CD4-positive, alpha-beta T cell (primary cell): ENCODE measurements at places on chromosomes 11 and 22.

DNA sequence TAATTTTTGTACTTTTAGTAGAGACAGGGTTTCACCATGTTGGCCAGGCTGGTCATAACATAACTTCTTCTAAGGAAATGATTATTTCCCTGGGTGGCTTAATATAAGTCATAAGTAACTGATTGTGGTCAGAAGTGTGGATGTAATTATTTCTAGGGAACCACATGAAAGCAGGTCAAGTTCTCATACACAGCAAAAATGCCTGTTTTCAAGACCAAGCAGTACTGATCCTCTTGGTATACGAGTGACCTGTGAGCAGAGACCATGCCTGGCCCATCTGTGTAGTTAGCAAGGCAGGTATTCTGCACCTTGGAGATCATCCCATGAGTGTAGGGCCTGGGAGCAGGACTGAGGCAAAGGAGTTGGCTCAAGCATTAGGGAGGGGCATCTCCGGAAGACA is 32.5 kb upstream of the NUCB2 start:
- DNase-seq: no peak

DNA sequence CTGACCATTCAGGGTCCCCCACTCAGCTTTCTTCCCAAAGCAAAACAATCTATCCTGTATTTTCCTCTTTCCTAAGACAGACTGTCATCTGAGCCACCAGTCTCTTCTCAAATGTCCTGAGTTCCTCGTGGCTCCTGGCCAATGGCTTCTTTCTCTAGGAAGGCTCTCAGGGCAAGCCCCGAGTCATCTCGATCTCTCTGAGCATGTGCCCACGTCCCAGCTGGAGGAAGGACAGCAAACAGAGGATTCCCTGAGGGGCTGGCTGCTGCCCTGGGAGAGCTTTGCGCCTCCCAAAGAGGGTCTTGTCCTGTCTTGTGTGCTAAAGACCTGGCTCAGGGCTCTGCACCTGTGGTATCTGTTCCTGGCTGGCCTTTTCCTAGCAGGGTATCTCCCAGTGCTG is 8.3 kb downstream of the SLC37A2 start:
- DNase-seq: no peak

GRCh38 chr11:1696608-1697570 is at the start of gene KRTAP5-6:
Gene KRTAP5-6 (plus strand): TSS chr11:1697195. CDS start chr11:1697246, 51 bp downstream.
- no peak for DNase-seq

- DNase-seq: no peak
Observed at GRCh38 chr22:39209756-39210155, 35.0 kb downstream of the PDGFB start.

GRCh38 chr11:121417055-121417551 is 35.0 kb upstream of the SORL1 start:
- peak; percentile 16 for DNase-seq

DNA sequence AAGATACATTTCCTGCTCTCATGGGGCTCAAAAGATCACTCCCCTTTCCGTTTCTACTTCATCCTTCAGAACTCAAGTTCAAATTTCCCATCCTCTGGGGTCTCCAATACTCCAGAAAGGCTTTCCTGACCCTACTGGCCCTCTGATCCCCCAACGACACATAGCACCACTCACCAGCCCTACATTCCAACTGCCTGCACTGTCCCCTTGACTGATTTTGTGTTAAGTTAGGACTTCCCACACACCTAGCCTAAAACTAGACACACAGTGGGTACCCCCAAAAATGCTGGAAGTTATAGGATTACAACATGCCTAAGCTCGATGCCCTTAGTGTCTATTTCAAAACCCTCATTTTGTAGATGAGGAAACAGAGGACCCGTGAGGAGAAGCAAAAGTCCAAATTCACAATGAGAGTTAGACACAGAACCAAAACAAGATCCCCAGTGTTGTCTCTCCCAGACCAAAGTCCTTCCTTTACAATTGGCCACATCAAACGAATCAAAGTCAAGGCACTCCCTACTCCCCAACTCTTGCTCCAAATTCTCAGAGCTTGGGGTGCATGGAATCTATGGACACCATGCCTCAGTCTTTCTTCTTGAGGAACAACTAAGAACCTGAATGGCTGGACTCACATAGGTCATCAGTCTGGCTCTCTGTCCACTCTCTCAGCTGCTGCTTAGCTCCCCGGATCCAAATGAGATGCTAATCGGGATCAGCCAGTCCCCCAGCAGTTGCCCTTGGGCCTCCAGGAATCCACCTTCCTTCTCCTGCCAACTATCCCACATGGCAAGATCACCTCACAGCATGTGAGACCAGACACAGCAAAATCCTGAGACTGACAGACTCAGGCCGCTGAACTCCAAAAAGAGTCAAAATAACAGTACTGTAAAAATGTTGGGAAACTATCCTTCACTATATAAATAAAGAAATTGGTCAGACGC is 1.7 kb downstream of the CLPB start:
- no peak for DNase-seq

- DNase-seq: peak; percentile 2
Observed at GRCh38 chr22:48226026-48227013, 1463.9 kb downstream of the TBC1D22A start.

- no peak for DNase-seq
Observed at GRCh38 chr11:93492464-93493251, 50.5 kb downstream of the SMCO4 start.

GRCh38 chr11:2667940-2668339 is 31.9 kb downstream of the KCNQ1OT1 start:
- no peak for DNase-seq

DNA sequence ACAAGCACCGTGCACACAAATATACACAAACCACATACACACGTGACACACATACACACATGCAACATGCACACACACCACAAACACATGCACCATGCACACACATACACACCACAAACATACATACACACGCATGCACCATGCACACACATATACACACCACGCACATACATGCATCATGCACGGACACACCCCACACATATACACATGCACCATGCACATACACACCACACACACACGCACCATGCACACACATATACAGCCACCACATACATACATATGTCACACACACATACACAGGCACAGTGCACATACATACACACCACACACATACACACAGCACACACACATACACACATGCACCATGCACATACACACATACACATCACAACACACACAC is 12.7 kb upstream of the B4GALNT4 start:
- no peak for DNase-seq

DNA sequence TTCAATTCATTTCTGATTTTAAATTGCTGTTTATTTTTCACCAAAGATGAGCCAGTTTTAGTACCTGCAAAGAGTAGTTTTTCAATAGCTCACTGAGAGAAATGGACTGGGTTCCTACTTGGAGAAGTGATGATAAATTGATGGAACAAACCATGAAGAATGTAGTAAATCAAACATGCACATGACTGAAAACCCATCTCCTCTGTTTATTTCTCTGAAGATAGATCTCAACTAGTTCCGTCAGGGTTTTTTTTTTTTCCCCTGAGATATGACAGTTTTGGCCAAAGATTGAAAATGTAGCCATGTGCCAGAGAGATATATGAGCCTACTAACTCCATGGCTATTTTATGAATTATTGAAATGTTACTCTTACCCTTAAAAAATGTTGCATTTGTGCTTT is 239.6 kb downstream of the DDX10 start:
- no peak for DNase-seq

- DNase-seq: no peak
Observed at GRCh38 chr11:20037396-20038153, 122.7 kb downstream of the DBX1 start.

DNA sequence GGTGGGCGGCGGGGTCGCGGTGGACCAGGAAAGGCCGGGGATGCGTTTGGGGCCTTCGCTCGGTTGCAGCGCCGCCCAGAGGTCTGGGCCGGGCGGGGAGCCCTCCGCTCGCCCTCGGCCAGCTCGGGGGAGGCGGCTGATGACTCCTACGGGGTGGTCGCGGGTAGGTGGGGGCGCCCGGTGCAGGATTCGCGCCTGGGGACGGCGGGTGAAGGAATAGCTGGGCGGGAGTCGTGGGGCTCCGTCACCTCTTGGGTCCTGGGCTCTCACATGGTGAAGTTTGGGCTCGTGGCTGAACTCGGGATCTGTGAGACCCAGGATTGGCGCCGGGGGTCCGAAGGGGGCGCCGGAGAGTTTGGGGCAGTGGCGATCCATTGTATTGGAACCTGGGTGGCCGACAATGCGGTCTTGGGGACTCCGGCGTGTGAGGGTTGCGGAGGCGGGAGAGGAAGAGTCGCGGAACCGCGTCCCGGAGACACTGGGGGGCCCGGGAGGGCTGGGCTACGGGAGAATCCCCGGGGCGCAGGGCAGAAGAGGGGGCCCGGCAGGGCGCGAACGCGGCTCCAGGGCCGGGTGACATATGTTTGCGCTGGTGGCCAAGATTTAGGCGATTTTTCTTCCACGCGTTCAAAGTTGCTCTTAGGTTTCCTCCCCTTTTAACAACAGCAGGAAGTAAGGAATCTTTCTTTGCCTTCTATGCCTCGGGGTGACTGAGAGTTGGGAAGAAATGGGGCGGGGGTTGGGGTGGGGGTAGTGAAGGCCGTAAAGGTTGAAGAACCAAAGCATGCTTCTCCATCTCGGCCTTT is 935 bp downstream of the QSER1 start:
- peak; percentile 76 for DNase-seq

- DNase-seq: no peak
Observed at GRCh38 chr11:88188251-88188931, 13.1 kb upstream of the RAB38 start.

DNA sequence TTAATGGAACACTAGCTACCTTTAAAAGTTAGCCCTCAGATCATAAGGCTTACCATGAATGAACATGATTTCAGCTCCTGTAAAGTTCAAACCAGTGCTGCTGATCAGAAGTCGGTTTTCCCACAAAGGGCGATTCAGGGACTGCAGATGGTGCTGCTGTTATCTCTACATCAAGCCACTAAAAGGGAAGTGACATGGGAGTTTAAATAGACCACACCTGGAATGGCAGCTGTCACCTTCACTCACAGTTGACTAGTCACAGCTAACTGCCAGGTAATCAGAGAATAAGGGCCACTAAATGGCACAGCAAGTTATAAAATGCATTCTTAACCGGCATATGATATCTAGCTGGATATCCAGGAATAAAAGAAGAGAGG is 581.1 kb upstream of the ARHGAP42 start:
- DNase-seq: no peak

DNA sequence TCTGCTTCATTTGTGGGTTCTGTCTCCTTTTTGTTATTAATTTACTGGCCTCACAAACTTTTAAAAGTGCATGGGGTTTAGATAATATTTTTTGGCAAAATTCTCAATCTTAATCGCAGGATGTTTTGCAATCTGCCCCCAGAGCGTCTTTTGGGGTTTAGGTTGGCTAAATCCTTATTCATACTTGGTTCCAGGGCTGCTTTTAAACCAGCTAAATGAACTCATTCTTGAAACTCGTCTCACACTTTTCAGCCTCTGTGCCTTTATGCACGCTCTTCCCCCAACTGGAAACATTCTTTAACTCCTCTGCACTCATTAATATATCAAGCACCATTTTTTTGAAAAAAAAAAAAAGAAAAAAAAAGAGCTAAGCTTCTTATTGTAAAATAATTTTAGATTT is 131.7 kb downstream of the KIF18A start:
- no peak for DNase-seq

GRCh38 chr11:101987370-101987769 is 59.9 kb upstream of the CFAP300 start:
- no peak for DNase-seq

DNA sequence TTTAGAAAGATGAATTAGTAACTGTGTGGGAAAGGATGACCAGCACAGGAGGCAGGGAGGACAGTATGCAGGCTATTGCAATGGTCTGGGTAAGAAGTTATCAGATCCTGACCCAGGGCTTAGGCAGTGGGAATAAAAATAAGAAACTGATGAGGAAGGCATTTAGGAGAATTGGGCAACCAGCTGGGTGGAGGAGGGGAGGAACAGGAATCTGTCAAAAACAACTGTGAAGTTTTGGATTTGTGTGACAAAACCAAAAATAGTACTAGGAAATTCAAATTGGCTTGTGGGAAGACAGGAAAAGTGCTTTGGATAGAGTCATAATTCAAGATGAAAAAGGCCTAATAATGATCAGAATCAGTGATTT is 27.9 kb downstream of the MMP13 start:
- no peak for DNase-seq

DNA sequence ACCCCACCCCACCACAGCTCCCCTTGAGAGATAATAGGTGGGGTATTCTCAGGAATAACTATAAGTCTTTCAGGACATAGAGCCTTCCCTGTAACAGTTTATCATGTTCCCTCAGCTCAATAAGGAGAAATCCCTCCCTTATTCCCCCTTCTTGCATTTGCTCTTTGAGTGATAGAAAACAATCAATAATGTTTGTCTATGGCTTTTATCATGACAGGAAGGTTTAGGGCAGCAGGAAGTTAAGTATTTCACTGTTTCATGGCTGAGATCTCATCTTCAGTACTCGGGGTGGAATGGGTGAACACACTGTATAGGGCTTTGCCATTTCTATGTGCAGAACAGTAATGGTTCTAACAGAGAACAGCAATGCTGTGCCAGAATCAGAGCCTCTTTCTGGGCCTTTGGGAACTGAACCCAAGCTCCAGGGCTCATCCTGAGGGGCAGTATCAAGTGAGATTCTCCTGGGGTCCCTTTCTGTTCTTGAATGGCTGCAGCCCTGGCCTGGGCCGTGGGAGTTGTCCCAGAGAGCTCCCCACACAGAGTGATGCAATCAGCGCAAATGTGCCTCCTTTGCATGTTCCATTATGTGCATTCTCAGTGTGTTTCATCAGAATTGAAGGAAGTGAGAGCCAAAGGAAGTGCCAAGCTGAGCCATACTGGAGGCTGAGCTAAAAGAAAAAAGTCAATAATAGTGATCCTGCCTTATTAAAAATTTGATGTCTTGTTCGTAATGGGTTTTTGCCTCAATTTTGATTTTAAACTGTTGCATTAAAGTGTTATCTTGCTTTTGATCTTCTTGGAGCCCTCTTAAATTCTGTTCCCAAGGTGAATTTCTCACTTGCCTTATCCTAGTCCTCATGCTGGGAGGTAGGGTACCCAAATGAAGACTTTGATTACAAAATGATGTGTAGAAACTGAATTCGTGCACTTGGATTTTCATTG is 2.9 kb upstream of the CYP2R1 start:
- no peak for DNase-seq

DNA sequence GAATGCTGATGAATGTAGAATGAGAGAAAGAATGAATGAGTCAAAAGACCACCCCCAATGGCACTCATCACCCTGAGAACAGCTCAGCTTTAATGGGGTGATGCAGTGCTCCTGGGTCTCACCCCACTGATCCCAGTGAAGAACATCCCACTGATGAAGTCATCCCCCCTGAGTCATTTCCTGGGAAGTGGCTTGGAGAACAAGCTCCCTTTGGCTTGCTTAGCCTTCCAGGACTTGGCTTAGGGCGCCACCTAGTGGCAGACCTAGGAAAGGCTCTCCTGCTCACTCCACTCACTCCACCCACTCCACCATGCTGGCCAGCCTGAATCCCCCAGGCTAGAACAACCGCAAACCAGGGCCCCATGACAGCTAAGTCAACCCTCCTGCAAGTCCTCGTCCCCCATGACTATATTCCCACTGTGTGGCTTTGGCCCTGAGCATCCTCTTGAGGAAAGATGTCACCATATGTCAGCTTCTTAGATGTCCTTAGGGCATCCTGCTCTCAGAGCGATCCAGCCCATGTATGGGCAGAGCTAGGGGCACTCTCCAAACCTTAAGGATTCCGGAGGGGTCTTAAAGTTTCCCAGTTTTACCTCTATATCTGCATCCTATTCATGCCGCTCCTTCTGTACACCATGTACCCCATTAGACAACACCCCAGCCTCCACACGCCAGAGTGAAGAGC is 17.8 kb upstream of the TMPRSS13 start:
- DNase-seq: peak; percentile 79

GRCh38 chr11:119469506-119469905 is 46.5 kb upstream of the THY1 start:
- DNase-seq: no peak
